ENCODE measurements at places on chromosomes 1 and 21.

- no peak for DNase-seq
These were observed 35.4 kb downstream of the NID1 start for GRCh38 chr1:236029428-236029940.

GRCh38 chr1:42921769-42922168 is 36.9 kb downstream of the SLC2A1 start:
- no peak for DNase-seq

DNA sequence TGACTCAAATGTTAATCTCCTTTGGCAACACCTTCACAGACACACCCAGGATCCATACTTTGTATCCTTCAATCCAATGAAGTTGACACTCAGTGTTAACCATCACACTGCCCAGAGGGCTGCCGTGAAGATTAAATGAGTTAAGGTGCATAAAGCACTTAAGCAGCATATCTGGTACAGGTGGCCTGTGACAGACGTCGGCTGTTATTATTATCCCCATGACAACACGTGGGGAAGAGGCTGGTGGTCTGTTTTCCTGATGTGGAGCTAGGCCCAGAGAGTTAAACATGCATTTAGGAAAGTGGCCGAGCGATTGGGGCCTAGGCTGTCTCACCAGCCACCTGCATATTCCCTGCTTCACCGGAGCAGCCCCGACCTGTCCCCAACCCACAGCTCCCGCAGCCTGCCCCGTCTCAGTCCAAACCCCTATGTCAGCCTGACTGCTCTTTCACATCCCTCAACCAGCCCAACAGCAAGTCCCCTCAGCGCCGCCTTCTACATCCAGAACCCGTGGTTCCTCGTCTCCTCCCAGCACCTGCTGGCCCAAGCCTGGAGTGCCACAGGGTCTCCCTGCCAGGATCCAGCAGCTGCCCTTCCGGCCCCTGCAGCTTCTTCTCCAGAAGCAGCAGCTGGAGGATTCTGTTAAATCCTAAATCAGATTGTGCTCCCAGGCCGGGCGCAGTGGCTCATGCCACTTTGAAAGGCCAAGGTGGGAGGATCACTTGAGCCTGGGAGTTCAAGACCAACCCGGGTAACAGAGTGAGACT is 77.9 kb downstream of the FBXO2 start:
- no peak for DNase-seq

DNA sequence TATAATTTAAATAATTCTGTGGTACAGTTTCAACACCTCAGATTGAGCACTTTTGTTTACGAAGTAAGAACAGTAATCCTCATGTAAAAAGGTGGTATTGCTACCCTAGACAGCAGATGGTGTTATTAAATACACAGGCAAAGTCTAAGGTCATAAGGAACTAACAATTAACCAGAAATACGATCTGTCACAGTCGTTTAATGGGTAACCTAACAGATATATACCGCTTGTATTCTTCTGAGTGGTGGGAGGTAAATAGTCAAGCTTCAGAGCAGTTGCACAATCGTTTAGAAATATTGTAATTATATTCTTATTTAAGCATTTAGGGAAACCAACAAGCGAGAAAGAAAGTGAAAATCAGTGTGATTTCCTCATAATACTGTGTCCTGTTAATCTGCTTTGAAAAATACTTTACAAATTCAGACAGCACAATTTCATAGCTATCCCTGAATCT is 9.8 kb upstream of the IRF2BP2 start:
- no peak for DNase-seq

DNA sequence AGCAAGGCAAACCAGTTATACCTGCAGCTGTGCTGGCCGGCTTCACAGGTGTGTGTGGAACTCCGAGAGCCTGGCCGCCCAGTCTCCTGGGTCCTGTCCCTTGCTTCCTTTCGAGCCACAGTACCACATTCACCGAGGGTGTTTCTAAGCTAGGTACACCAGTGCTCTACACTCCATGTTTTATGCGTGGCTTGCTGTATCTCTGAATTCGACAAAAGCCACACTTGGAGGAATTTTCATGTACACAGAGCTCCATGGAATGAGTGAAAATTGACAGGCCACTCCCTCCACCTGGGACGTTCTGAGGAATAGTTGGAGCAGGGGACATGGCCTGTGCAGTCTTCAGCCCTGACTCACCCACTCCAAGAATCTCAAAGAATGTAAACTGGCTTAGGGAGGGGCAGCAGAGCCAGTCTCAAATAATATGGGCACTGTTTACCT is 14.0 kb downstream of the ETS2 start:
- DNase-seq, result no peak

- no peak for DNase-seq
These were observed 72.3 kb downstream of the MAP10 start for GRCh38 chr1:232877365-232878028.

Measured in stimulated activated CD4-positive, alpha-beta T cell treated with anti-CD3 and anti-CD28 coated beads, Interleukin-1b, Interleukin-23, amount 100 ng/mL, for 1 hour (primary cell).